ENCODE measurements at places on chromosomes 12 and 14.

DNA sequence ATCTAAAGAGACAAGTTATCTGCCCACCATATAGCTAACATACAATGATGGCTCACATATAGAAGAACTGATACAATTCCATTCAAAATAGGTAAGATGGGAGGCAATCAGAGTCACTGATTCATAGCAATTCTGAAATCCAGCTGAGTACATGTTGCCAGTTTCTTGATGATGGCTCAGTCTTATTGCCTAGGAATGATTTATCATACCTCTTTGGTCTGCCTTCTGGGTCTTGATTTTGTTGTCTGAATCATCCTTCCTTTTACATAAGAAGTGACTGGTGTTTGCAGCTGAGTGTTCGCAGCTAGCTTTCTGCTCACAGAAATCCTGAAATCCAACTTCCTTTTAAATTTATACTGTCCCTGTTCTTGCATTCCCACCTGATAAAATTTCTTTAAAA, 463.2 kb upstream of the MGAT4C start:
- no peak for DNase-seq

GRCh38 chr14:20618271-20618749, 23.2 kb downstream of the OR6S1 start:
- DNase-seq: no peak

- DNase-seq: no peak
Observed at GRCh38 chr12:13437541-13437940, 241.0 kb downstream of the EMP1 start.

DNA sequence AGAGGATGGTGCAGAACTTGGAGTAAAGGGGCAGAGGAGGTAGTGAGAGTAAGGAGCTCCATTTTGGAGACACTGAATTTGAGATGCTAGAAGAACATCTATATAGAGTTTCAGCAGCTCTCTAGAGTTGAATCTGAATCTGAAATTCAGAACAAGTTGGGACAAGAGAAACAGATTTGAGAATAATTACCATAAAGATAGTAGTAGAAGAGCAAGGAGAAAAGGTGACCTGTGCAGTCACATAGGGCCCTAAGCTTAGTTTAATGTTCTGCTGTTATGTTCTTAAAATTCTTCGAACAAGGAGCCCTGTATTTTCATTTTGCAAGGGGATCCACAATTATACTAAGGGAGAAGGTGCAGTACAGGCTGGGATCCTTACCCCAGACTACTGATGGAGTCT, 7.4 kb downstream of the REM2 start:
- DNase-seq: no peak

DNA sequence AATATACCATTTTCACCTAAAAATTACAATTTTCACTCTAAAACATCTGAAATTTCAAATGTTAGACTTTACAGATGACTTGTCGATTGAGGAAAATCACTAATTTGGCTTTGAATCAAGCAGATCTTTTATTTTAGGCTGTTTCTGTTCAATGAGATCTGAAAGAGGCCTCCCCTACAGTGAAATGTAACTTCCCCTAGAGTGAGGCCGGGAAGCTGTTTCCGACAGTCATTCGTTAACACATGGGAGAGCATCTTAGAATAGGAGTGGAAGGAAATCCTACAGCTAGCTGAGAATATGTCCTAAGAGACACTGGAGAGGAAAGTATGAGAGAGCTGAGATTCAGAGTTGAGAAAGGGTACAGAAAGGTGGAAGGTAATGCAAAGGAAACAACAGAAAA, 5.7 kb upstream of the C14orf93 start:
- no peak for DNase-seq

DNA sequence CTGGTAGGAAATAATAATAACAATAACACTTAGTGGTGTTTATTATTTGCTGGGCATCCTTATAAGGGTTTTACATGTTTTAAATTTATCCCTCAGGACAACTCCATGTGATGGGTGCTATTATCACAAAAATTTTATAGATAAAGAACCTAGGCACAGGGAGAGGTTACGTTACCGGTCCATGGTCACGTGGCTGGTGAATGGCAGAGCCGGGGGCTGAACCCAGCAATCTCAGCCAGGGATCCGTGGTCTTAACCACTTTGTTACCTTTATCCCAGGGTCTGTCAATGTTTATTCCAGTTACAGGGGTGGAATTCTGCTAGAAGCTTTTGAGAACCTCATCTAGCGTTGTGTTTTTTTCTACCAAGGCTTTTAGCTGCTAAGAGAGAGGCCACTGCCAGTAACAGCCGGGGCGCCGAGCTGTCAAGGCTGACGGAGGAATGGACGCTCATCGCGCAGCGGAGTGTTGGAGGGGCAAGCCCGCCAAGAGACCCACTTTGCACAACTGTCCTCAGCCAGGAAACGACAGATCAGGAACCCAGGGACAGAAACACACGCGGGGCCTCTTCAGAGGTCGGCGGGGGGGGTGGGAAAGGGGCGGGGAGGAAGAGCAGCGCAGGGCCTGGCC, 418 bp downstream of the AMN1 start:
- DNase-seq: no peak

GRCh38 chr14:103695296-103696069, 19.8 kb downstream of the XRCC3 start:
- DNase-seq: no peak

DNA sequence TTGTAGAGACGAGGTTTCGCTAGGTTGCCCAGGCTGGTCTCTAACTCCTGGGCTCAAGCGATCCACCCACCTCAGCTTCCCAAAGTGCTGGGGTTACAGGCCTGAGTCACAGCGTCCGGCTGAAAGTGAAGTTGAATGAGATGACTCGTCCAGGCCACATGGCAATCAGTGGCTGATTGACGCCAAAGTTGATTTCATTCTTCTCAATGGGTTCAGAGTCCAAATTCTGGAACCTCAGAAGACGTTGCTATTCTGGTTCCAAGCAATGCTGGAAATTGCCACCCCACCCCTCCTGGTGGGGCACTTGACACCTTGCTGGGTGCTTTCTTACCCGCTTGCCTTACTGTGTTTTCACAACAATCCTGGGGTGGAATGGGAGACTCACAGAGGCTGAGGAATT, 14.9 kb downstream of the ABCB9 start:
- peak; percentile 85 for DNase-seq

GRCh38 chr12:25574761-25575160, 21.7 kb upstream of the LMNTD1 start:
- DNase-seq: no peak

DNA sequence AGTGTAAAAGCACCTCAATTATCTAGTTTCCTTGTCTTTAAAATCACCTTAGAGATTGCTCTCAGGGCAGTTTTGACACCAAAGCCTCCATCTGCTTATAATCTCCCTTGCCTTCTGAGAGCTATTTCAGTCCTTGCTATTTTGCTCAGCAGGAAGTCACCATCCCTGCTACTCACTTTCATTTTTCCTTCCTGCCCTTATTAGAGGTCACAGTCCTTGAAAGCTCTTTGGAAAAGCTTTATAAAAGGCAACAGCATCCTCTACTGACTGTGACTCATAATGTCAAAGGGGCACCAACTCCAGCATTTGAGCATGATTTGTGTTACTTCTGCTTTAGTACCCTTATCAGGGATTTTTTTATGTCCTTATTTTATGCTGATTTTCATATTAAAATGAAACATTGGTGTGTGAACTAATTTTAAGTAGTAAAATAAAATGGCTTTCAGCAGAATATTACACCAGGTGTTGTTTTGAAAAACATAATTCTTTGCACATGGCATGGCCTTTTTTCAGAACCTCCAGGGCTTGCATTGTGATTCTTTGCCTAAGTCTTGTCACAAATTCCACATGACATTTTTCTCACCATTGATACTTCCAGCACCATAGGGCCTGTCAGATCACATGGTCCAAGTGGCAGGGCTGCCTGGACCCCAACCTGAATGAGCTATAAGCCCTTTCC, 213.0 kb downstream of the ADAMTS20 start:
- DNase-seq: peak; percentile 54

DNA sequence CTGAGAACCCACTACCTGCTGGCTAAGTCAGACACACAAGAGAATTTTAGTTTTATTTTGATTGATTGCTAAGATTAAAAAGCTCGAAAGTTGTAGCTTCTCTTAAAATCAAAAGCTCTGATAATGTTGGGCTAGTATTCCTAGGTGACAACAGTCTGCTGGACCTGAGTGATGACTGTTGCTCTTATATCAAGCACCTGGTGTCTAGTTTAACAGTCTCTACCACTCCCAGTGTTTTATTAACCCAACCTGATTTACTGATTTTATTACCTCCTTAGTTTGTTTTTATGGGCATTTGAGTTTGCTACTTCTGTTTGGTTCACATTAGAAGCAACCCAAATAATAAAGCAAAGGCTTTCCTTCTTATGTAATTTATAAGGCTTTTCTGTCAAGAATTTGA, 41.8 kb downstream of the ATP6V1D start:
- DNase-seq: no peak

Measured in LoVo (cell line).